ENCODE measurements at places on chromosomes 3 and 15.

GRCh38 chr15:77727635-77728304 is 95.1 kb upstream of the LINGO1 start:
- no peak for DNase-seq

DNA sequence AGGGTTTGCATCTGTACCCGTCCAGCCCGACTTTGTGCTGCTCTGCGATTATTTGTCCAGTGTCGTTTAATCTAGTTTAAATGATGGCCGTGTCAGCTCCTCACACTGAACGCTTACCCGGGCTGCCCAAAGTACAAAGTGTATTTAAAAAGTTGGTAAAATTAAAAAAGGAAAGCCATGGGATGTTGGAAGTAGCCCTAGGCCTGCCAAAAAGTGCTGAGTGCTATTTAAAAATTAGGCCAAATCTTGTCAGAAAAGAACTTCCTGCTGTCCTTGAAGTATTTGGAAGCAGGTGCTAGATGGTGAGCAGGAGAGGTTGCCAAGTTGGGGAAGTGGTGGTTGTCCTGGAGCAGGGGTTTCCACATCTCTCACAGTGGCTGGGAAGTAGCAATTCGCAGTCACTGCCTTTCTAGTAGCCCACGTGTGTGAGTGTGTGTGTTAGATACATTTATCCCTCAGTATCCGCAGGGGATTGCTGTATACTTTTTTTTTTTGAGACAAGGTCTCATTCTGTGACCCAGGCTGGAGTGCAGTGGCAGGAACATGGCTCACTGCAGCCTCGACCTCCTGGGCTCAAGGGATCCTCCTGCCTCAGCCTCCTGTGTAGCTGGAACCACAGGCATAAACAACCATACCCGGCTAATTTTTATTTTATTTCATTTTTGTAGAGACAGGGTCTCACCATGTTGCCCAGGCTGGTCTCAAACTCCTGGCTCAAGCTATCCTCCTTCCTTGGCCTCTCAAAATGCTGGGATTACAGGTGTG is 664 bp downstream of the PPCDC start:
- DNase-seq = no peak

- no peak for DNase-seq
Measured at GRCh38 chr15:91947293-91947679, 93.8 kb downstream of the SLCO3A1 start.

- no peak for DNase-seq
Measured at GRCh38 chr3:100029689-100030088, 84.6 kb downstream of the FILIP1L start.

GRCh38 chr15:74318376-74319137 is 48.9 kb downstream of the CYP11A1 start:
- DNase-seq = no peak

GRCh38 chr3:63895422-63896189 is 16.6 kb downstream of the SCAANT1 start:
- DNase-seq = no peak

DNA sequence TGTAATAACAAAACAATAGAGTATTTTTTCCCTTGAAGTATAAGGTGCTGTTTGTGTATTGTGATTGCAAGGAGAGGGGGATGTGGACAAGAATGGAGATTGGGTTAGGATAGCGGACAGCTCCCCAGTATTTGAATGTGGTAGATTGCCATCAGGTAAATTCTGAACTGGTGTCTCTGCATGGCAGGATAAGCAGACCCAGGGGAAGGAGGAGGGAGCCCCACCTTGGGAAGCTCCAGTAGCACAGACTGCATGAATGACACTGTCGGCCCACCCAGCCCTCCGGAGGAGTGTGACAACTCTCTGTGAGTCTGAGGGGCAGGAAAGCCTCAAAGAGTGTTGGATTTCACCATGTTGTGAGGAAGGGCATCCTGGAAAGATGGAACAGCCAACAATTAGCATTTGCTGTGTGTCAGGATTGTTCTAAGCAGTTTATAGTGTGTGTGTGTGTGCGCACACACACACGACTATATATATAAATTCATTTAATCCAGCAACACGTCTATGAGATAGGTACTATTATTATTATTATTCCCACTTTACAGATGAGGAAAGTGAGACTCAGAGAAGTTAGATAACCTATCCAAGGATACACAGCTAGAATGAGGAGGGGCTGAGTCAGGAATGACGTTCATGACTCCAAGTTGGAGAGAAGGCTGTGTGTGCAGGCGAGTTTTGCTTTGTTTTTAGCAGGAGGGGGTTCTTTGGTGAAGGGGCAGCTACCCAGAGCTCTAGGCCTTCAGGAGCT is 63.4 kb upstream of the LCTL start:
- no peak for DNase-seq

DNA sequence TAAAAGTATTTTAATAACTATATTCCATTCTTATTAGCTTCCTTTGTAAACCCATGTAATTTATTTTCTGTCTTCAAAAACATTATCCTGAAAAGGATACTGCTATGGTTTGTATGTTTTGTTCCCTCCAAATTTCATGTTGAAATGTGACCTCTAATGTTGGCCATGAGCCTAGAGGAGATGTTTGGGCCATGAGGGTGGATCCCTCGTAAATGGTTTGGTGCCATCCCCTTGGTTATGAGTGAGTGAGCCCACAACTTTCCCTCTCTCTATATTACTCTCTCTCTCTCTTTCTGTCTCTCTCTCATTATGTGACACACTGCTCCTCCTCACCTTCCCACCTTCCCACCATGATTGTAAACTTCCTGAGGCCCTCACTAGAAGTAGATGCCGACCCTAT is 357.7 kb downstream of the MFSD1 start:
- DNase-seq = no peak

DNA sequence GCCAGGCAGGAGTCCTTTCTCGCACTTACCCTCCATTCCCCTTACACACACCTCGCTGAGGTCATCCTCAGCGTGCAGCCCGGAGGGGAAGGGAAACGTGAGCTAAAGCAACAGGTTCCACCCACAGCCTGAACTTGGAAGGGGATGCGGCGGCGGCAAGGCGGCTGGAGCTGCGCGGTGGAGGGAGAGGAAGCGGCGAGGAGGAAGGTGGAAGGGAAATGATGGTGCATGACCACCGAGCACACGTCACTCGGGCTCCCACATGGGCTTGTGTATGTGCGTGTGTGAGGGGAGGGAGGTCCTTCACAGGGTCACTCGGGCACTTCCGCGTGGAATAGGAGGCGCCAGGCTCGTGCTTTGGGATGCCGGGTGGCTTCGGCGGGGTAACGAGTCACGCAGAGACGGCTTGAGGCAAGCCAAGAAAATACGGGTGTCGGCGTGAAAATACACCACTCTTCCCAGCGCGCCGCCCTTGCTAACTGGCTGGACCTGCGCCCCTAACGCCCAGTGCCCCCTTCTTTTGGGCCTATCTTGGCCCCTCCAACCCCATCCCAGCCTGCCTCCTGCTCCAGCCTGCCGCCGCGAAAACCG is 225.5 kb upstream of the IL12A start:
- no peak for DNase-seq

- DNase-seq = no peak
Measured at GRCh38 chr3:55620351-55621025, 133.4 kb upstream of the WNT5A start.

DNA sequence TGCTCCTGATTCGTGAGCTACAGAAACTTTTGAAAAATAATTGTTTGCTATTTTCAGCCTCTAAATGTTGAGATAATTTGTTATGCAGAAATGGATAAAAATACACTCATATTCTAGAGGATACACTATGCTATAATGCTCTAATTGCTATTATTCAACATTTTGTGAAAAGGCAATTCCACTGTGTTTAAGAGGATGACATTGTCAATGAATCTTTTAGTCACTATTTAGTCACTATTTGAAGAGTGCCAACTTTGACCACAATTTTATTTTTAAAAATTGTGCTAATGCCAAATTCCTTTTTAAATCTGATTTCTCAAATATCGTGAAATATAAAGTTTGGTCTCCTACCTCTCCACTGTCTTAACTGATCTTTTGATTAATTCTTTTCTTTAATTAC is 604.9 kb upstream of the KCNMB2 start:
- DNase-seq = no peak

DNA sequence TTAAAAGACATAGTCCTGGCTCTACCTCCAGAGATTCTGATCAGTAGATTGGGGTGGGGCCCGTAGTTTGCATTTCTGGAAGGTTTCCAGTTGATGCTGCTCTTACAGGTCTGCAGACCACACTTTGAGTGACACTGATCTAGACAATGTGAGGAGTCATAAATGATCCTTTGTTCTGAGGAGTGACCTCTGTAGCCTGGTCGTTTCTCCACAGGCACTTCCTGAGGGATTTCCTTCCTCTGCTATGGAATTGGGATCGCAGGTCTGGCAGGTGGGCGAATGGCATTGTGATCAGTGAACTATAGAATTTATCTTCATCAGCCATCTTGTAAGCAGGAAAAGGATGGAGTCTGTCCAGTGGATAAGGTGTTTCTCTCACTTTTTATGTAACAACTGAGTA is 5.5 kb downstream of the GFM1 start:
- DNase-seq = no peak

DNA sequence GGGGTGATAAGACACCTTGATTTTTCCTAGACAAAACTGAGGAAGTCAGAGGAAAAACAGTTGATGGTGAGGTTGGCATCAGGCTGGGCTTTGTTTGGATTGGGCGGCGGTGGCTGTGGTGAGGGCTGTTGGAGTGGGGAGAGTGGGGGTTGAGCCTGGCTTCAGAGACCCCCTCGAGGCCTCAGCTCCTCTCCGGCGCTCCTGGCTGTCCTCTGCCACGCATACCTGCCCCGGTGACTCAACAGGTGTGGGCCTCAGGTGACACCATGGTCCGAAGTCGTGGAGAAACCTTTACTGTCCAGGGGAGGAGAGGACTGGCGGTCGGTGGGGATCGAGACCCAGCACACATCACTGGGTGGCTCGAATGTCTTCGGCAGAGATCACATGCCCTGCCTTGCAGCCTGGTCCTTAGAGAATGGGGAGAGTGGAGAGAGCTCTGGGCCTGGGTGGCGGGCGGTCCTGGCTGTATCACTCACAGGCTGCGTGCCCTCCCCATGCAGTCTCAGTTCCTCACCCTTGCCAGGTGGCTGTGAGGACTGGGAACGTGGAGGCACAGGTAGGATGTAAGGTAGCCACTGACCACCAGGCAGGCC is 2.6 kb downstream of the APBA2 start:
- DNase-seq = no peak

DNA sequence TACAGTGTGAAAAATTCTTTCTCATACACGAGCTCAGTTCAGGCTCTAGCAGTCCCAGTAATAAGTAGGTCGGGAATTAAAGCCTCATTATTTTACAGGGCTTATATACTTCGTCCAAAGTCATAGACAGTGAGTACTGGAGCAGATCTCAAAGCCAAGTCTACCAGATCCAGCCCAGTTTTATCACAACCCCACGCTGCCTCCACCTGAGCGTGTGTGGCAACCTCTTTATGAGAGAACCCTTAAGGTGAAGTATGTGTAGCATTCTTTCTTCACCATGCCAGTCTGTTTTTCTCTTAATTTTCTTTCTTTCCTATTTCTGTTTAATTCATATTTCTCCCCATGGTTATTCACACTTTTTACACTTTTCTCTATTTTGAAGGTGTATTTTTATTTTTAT is 574.6 kb upstream of the ARPP21 start:
- DNase-seq = no peak

DNA sequence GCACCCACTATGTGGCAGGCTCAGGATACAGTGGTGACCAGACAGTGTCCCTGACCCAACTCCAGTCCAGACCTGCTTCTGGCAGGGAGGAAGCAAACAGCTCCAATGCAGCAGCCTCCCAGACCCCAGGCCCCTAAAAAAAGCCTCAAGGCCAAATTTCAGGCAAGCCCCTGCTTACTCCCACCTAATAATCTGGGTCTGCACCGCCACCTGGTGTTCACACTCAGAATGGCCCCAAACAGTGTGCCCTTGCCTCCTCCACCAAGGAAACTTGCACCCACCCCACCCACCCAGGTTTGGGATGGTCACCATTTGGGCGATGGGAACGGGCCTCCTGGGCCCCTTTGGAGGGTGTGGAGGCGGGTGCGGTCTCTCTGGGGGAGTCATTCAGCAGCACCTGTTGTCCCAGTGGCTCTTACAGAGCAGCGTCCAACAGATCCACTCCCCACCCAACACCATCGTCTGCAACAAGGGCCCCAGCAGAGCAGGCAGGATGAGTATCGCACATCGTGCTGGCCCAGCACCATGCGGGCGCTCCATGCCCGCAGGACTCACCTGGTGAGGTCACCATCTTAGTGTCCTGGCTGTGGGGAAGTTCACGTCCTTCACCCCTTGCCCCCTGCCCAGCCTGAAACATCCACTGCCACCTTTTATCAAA is 17.3 kb downstream of the C3orf18 start:
- DNase-seq = peak; percentile 45

GRCh38 chr3:101072300-101072699 is 79.1 kb upstream of the ABI3BP start:
- DNase-seq = no peak
